ENCODE measurements at places on chromosomes 2 and 18.

DNA sequence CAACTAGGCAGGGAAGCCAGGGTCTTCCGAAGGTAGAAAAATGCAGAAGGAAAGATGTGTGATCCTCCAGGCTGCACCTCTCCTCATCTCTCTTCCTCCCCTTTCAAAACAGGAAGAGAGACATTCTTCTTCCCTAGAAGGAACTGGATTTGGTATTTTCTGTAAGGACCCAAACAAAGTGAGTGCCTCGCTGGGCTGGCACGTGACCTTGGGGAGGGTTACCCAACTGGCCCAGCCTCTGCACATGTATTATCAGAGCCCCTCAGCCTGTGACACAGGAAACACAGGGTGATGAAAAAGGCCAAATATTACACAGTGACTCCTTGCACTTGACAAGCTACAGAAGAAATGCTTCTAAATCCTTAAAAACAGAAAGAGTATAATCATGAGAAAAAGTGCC, 2.3 kb downstream of the HJURP start:
- DNase-seq, result no peak

DNA sequence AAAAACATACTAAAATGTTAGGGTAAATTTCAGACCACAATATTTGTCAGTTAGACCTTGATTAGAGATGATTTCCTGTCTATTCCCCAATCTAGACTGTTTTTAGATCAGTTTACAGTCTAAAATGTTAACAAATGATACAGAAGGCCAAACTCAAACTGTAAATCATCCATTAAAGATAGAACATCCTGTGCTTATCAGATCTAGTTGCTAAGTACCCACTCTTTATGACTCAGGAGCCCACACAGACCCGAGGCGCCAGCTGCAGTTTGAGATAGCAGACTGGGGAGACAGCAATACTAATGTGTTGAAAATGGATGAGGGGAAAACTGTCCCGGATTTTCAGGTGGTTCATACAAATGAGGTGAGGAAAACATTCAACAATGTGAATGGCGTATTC, 113.3 kb downstream of the SCG2 start:
- DNase-seq, result no peak

- DNase-seq, result no peak
These were observed 630.8 kb upstream of the SLC39A10 start for GRCh38 chr2:195026261-195026660.

DNA sequence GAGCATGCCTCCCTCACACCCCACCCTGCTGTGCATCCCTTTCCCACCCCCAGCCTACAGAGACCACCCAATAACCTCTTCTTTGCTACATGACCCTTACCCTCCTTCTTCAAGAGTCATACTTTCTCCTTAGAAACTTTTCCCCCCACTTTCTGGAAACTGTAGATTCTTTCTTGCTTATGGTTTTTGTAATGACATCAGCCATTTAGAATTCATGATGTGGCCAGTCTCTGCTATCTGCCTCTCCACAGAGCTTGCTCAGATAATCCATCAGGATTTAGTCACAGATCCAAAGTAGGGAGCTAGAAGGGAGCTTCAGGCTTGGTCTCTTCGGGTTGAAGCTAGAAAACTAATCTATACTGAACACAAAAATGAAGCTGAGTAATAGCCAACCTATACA, 36.5 kb downstream of the GALM start:
- no peak for DNase-seq

DNA sequence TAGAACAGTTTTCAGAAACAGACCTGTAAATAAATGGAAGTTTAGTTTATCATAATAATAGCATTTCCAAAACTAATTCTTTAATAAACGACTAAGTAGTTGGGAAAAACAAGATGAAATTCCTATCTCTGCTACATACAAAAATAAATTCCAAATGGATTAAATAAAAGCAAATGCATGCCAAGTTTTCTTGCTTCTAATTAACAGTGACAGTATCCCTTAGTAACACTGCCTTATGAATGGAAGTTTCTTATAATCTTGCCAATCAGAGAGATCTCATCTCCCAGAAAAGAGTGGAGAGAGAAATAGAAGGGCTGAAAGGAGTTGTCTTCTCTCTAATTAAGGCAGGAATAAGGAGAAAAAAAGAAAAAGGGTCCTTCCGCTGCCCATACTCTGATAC, 133.9 kb downstream of the GFPT1 start:
- no peak for DNase-seq

GRCh38 chr2:73494031-73494430, 108.4 kb downstream of the ALMS1 start:
- no peak for DNase-seq

DNA sequence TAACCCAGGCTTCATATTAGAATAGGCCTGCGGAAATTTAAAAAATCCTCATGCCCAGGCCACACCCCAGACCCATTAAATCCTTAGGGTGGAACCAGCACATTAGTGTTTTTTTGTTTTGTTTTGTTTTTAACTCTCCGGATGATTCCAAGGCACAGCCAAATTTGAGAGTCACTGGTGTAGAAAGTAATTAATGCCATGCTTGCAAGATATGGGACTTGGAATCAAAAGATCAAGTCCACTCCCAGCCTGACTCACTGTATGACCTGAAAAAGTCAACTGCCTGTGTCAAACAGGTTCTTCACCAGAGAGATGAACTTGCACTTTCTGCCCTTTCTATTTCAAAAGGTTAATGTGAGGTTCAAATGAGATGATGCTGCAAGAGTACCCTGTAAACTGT, 310.3 kb upstream of the LYPD1 start:
- no peak for DNase-seq

GRCh38 chr2:15759385-15759784, 167.7 kb downstream of the DDX1 start:
- DNase-seq, result no peak

DNA sequence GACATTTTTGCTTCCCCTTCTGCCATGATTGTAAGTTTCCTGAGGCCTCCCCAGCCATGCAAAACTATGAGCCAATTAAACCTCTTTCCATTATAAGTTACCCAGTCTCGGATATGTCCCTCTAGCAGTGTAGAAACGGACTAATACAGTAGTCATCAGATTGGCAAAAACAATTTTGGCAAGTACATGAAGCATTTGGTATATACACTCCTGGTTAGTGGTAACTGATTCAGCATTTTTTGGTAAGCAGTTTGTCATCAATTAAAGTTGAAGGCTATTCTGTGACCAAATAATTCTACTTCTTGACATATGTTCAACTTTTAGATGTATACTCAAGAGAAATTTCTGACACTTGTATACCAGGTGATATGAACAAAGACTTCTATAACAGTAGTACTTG, 190.5 kb upstream of the STON1 start:
- no peak for DNase-seq

DNA sequence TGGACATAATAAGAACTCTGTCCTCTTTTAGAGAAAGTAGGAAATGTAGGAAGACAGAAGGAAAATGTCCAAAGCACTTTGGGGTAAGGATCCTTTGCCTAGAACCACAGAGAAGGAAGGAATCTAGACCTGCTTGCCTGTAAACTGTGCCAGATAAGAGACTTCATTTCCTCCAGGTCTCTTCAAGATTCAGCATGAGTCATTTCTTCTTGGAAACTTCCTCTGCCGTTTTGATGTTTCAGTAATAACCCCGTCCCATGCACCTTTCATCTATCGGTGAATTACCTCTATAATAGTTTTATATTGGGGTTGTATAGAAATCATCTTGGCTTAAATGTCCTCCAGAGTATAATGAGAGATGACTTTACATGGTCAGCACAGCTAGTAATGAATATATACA, 63.2 kb upstream of the LRATD1 start:
- DNase-seq, result no peak

DNA sequence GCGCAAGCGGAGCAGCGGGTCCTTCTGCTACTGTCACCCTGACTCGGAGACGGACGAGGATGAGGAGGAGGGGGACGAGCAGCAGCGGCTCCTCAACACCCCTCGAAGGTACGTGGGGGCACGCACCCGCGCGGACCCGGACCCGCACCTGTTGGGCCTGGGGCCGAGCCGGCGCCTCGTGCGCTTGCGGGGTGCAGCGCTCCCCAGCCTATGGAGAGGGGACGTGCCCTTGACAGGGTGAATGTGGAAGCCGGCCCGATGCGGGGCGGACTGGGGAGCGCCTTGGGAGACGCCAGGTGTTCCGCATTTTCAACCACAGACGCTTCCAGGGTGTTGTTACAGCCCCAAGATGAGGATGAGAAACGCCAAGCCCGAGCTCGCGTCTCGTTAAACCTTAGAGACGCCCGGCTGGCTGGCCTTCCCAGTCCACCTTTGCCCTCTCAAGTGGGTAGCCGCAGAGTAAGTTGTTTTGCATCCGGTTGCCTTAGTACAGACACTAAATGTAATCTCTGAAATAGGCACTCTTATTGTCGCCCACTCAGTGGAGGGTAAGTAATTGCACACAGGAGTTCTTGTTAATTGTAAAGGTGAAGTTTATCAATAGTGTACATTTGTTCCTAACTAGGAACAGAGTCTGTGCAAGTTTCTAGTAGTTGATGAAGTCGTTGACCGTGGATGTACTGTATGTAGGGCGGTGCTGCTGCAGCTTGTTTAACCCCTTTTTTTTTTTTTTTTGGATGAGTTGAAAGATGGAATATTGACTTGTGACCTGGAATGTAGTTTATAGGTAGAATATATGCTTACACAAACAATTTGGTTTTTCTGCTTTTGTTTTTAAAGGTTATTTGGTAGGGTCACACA, 815 bp downstream of the GMCL1 start:
- peak; percentile 33 for DNase-seq

DNA sequence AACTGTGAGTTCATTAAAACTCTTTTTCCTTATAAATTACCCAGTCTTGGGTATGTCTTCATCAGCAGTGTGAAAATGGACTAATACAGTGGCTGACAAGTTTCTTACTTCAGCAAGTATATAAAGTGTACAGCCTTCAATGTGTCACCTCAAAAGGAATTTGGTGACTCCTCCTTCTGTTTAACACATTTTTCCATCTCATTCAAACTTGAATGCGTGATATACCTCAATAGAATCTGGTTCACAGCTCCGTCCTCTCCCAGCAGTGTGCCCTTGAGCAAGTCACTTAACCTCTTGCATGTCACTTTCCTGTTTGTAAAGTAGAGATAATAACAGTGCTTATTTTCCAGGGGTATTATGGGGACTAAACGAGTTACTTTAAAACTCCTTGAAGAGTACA, 159.6 kb downstream of the CCBE1 start:
- no peak for DNase-seq

DNA sequence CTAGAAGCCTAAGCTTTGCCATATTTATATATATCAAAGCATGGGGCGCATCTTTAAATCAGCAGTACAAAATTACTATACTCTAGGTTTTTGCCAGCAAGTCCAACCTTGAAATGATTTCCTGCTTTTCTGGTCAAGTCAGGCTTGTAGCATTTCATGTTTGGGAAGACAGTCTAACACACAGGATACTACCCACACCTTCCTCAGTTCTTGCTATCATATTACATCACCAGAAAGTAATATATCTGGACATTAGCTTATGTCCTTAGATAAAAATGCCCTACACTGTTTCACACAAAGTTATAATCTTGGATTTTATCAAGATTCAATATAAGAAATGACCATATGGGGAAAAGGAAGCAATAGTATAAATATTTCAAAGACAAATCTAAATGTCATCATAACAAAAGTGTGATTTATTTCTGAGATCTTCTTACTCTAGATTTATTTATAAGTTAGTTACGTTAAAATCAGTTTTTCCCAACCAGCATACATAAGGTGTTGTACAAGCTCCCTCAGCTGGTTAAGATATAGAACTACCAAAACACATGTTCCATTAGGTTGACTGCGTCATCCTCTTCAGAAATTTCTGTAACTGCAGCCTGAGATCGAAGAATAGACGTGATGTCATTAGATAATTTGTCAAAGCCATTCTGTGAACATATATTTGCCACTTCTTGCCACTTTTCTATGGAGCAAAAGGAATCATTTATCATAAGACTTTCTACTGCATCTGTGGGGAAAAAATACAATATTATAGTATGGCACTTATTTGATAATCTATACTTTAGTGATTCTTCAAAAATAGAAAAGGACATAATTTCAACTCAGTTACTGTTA, 56.6 kb downstream of the CLHC1 start:
- no peak for DNase-seq

GRCh38 chr18:32422201-32422600, 48.5 kb downstream of the GAREM1 start:
- no peak for DNase-seq
